ENCODE measurements at places on chromosomes 3 and 15.

GRCh38 chr15:59437142-59437816 lies 707 bp upstream of the FAM81A start:
- DNase-seq: peak; percentile 63

- DNase-seq: no peak
Observed at GRCh38 chr3:1068985-1069384, 23.8 kb upstream of the CNTN6 start.

DNA sequence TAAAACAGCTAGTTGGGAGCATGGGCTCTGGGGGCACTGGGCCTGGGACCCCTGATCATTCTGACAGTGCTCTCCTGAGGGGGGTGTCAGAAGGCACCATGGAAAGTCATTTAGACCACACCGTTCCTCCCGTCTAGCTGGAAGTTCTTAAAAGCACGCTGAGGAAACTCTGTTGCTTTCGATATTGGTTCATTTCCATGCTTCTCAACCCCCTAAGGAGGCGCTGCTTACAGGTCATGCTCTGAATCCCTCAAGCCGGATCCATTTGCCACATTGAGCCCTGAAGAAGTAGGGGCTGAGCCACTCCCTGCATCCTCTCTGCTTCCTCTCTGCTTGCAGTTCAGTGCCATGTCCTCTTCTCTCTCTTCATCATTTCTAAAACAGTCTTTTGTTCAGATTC lies 187.2 kb downstream of the CACNA2D3 start:
- no peak for DNase-seq

GRCh38 chr3:71226565-71227269 lies 356.8 kb downstream of the FOXP1 start:
- DNase-seq: no peak

GRCh38 chr3:116517308-116517707 lies 72.0 kb upstream of the LSAMP start:
- no peak for DNase-seq

GRCh38 chr3:111594205-111594604 lies 941 bp downstream of the ZBED2 start:
- no peak for DNase-seq

- no peak for DNase-seq
Observed at GRCh38 chr3:172069478-172069877, 30.1 kb downstream of the FNDC3B start.

DNA sequence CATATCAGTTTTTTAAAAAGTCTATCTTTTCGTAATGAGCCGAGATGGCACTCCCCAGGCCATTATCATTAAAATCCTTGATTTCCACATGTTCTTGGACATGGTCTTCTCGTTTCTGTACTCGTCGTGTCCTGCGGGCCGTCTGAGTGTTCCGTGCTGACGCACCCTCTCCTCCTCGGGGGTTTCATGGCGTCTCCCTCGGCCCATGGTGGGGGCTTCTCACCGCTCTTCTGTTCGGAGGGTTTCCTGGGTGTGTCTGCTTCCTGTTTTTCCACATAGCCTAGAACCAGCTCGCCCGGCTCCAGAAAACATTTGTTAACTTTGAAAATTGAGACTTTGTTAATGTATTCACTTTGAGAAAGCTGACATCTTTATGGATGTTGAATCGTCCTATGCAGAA lies 92.7 kb downstream of the VGLL4 start:
- DNase-seq: no peak

- DNase-seq: no peak
Observed at GRCh38 chr3:39211332-39212130, 19.1 kb upstream of the XIRP1 start.

DNA sequence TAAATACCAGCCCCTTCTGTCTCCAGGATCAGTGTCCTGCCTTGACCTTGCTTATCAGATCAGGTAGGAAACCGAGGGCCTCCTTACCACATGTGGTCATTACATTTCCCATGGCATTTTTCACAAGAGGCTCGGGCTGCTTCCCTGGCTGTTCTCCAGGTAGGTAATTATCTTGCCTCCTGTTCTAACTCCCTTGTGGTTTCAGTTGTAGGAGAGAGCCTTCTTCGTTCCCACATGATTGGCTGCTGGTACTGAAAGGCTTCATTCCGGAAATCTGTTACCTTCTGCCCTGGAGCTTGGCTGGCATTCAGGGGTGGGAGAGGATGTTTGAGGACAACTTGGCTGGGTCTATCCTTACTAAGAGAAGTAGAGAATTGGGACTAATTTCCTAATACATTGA lies 46.8 kb upstream of the RORA start:
- peak; percentile 16 for DNase-seq

DNA sequence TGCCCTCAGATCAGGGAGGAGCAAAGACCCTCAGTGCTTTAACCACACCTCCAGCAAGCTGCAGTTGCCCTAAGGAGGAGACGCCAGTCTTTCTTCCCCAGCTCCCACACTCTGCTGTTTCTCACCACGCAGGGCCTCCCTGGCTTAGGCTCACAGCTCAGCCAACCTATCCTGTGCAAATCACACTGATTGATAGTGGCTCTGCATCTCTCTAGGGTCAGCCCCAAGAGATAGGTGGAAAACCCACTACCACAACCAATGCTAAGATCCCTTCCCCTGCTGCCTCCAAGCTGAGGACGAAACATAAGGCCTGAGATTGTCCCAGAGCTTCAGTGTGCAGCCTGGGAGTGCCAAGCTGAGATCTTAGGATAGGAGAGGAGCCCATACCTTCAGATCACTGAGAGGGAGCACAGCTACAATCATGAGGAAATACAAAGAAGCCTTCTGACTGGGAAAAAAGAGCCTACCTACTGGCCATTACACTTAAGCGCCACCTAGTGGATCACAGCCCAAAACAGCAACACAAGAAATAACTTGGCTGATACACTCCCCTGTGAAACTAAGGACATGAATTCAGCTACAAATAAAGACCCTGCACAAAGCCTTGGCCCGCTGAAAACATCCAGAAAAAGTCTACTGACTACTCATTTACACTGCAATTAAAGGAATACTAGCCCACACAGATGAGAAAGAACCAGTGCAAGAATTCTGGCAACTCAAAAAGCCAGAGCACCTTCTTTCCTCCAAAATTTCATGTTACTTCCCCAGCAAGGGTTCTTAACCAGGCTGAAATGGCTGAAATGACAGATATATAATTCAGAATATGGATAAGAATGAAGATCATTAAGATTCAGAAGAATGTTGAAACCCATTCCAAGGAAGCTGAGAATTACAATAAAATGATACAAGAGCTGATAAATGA lies 271.5 kb upstream of the DCBLD2 start:
- DNase-seq: peak; percentile 50

GRCh38 chr3:37603722-37604121 lies 258.0 kb upstream of the CTDSPL start:
- no peak for DNase-seq

- no peak for DNase-seq
Observed at GRCh38 chr3:155423526-155424322, 130.2 kb upstream of the STRIT1 start.

DNA sequence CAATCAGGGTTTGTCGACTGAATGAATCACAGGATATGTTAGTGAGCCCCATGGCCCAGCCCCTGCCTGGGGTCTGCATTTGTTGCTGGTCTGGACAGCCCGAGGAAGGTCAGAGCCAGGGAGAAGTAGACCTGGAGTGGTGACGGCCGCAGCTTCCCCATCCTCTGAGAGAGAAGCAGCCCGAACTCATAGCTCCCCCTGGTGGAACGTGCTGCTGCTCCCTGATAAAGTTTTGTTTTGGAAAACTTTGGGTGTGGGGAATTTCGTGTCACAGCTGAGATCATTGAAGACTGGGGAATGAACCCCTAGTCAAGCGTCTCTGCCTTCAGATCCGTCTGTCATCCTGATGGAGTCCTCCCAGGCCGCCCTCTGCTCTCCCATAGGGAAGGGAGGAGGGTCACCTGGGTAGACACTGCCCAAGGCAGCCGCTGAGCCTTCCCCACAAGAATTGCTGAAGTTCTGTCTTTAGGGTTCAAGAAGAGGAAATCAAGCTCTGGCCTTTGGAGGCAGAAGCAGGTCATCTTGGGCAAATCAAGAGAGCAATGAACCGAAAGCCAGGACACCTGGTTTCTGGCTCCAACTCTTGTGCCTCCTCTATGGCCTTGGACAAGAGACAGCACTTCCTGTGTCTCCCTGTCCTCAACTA lies 60.5 kb downstream of the GLDN start:
- DNase-seq: peak; percentile 15

DNA sequence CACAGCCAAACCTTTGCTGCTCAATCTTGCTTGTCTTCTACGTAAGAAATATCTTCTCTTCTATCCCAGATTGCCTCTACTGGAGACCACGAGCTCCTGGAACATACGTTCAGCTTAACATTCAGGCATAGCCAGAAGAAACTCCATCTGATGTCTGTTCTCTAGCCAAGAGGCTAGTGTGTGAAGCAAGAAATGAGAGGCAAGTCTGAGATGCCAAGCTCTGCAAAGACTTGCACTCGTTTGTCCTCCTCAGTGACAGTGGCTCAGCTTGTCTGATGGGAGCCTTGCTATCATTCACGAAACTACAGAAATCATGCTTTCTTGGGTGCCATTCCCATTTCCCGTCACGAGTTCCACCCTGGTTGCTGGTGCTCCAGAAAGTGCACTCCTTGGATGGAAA lies at the start of gene SCN10A:
Gene SCN10A (minus strand): TSS at position 192 of the 400 bp plus-strand sequence. CDS start 22,207 bp downstream, outside the sequence.
- no peak for DNase-seq

DNA sequence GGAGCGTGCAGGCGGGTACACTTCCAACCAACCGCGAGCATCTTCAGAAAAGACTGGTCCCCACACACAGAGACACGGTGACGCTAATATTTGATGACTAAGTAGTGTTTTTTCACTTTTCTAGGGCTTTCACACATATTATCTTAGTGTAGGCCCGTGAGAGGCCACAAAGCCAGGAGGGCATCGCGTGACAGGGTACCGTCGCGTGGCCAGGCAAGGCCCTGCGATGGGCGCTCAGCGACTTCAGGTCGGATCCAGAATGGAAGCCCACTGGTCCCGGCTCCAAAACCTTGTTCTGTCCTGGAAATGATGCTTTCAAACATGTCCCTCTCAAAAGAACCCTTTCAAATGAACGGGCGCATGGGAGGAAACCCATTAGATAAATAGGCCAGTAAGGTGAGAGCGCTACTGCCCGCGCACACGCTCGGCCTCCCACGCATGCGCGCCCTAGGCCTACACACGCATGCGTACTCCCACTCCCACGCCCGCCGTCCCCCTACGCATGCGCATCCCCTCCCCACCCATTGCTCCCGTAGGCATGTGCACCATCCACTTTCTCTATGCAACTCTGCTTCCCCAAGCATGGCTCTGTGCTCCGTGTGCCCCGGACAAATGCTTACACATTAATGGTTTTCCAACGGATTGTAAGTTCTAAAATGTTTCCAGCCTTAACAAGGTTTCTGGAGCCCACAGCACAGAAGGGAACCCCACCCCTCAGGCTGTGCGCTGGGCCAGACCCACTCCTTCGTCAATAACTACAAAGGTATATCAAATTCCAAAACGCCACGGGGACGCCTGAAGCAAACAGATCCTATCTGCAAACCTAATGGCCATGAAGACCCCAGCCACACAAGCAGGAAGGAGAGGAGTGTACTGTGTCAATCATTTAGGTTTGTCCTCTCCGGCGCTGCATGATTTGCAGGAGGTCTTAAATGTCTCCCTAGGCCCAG lies 72.1 kb downstream of the OCA2 start:
- DNase-seq: no peak

DNA sequence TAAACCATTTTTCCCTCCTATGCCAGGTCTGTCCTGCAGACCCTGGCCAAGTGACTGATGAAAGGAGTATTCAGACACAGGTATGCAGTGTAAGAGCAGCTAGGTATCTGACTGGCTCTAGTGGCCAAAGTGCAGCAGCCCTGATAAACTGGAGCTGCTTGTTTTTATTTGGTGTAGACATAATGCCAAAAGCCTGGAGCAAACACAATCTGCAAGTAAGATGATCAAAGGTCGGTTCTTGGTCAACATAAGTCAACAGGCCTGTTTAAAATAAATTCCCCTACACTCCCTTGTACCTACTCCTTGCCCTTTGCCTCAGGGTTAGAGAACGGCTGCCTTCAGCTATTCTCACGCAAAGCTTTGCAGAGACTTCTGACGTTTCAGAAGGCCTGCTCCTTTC lies 1003.1 kb downstream of the ZPLD1 start:
- DNase-seq: no peak

DNA sequence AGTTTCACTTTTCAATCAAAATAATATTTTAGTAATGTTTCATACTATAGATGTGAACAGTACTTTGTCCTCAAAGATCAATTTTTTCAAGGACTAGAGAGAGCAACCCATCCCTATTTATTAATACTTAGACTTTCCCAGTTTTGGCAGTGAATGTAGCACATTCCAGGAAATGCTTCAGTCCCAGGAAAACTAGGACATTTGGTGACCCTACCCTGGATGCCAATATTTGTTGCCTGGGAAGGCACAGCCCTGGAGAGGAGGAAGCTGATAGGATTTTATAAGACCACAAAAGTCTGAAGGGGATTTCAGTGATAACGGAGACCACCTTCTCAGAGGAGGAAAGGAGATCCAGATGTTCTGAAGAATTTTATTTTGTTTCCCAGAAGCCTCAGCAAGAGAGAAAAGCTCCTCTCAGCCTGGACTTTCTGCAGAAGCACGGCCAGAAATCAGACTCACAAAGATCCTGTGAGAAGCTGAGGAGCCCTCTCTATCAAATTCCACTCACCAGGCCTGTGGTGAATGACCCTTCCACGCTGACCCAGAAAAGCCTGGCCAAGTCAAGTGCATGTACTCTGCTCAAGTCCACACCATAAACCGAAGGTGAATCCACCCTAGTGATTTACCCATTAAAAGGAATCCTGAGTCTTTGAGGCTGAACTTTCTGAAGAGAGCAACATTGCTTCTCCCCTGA lies 87.7 kb upstream of the ABHD17C start:
- no peak for DNase-seq

GRCh38 chr3:184546252-184546651 lies 15.3 kb upstream of the EPHB3 start:
- no peak for DNase-seq

DNA sequence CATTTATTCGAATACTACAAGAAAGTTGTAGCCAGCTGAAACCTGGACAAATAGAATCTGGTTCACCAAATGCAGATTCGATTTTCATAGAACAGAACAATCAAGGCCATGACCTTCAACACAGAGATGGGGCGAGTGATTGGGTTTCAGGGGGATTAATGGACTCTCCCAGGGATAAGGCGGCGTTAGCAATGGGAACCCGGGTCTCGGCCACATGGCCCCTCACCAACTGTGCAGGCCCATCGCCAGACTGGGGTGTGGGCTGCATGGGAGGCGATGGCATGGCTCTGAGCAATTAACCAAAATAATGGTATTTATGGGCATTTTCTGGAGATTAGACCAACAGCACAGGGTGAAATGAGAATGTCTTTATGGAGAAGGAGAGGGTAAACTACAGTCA lies 34.2 kb downstream of the VGLL4 start:
- no peak for DNase-seq

DNA sequence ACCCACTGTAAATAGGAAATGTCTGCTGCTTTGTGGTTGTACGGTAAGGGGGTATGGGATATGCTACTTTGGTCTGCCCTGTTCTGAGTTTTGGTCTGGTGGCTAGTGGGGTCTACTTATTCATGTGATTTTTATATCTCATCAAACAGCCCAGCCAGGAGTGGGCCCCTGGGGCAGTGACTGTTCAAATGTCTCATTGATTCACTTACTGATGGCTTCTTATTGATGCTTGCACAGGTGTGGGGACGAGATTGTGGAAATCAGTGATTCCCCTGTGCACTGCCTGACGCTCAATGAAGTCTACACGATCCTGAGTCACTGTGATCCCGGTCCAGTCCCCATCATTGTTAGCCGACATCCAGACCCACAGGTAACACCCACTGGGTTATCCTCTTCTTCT lies 38.5 kb downstream of the STARD5 start:
- DNase-seq: no peak

GRCh38 chr3:31503456-31503855 lies 29.3 kb upstream of the STT3B start:
- no peak for DNase-seq

Data from brain (organoid and tissue), 16 donors.